Stimulated activated CD4-positive, alpha-beta T cell treated with anti-CD3 and anti-CD28 coated beads, Interleukin-12 subunit alpha, Interleukin-12 subunit beta, amount 100 ng/mL, for 48 hours (primary cell): ENCODE measurements at places on chromosomes 13 and 19.

DNA sequence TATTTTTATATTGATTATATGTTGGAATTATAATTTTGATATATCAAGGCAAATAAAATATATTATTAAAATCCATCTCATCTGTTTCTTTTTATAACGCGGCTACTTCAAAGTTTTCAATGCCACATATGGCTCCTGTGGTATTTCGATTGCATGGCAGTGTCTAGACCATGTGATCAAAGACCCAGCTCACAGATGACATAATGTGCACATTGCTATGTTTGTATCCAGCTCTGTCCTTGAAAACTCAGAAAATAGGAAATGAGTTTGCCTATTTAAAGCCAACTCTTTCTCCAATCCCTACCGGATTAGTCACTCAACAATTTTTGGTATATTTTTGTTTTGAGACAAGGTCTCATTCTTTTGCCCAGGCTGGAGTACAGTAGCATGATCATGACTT is 26.2 kb downstream of the TMTC4 start:
- no peak for DNase-seq

DNA sequence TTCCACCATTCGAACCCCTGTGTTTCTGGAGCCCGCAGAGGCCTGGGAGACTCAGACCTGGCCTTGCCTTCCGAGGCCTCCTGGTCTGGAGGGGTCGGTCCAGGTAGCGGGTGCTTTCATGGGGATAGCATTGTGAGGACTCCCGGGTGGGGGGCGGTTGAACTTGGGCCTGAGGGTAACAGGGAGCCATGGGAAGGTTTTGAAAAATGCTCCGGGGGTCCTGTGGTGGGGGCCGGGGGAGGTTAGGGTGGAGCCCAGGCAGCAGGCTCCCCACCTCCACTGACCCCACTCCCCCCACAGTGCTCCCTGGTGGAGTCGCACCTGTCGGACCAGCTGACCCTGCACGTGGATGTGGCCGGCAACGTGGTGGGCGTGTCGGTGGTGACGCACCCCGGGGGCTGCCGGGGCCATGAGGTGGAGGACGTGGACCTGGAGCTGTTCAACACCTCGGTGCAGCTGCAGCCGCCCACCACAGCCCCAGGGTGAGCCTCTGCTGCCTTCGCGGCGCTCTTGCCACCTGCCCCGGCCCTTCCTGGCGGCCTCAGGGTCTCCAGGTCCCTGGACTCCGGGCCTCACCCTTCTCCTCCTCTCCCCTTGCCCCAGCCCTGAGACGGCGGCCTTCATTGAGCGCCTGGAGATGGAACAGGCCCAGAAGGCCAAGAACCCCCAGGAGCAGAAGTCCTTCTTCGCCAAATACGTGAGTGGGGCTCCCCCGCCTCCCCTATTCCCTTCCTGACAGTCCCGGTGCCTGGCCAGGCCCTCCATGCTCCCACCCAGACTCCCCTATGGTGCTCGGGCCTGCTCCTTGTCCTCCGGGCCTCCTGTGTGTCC is 3.8 kb upstream of the GARIN5A start:
- no peak for DNase-seq

- DNase-seq: no peak
Observed at GRCh38 chr13:28299916-28300315, 161.6 kb downstream of the PAN3 start.

DNA sequence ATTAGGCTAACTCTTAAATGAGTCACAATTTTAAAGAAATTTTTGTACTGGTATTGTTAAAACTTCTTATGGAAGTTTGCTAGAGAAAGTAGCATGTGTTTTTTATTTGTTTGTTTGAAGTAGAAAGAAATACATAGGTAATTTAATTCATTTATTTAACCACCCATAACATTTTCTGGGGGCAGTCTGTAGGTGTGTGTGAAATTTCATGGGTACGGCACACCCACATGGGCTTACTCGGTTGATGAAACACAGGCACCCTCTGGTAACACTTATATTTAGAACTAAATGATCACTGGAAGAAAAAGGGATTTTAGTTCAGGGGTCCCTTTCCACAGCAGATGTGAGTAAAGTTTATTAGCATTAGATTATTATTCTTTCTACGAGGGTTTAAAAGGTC is 88.1 kb downstream of the DGKH start:
- DNase-seq: no peak

DNA sequence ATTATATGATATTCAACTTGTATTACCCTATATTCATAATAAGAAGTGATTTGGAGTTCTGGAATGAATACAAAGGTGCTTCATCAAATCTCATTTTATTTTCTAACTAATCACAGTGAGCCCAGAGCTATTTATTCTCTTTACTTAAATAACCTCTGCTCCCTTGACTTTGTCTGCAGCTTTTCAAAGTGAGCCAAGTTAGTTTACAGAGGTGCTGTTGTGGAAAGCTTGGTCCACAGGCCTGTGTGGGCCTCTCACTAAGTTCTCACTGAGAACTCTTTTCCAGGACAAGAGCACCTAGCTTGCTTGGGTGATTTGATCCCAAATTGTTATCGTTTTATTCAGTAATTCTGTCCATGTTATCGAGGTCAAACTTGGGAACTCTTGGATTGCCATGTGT is 319.3 kb downstream of the RFC3 start:
- DNase-seq: no peak

- DNase-seq: no peak
Observed at GRCh38 chr13:60273971-60274527, 110.3 kb upstream of the DIAPH3 start.

DNA sequence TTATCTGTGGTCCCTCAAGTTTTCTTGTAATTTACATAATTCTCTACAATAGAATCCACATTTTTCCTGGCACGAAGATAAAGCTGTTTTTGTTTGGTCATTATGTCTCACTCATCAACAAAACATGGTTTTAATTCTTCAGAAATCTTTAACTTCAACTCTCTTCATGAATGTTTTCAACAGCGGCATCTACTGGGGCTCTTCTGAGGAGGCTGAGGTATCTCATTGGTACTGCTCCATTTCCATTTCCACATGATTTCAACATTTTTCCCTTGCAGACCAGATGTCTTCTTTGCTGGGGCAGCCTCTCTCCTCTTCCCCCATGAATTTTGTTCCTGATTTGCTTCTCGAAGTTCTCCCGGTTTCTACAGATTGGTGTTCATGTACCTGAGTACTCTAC is 5.8 kb upstream of the KBTBD7 start:
- DNase-seq: no peak

DNA sequence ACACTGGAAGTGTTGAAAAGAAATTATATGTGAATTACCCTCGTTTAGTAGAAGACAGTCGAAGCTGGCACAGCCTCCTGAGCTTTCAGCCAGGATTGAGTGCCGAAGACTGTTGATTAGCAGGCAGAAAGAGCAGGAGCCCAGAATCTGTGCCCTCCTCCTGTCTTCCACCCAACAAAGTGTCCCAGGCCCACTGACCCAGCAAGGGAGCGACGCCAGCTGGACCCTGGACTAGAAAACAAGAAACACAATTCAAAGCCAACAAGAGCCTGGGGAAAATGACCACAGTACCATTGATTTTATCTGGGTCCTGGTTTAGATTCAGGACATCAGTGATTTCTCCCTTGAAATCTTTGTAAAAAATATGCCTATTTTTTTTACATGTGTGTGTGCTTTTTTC is 120.7 kb downstream of the RXFP2 start:
- DNase-seq: no peak

- DNase-seq: no peak
Observed at GRCh38 chr19:1042689-1043511, 3.0 kb downstream of the ABCA7 start.

DNA sequence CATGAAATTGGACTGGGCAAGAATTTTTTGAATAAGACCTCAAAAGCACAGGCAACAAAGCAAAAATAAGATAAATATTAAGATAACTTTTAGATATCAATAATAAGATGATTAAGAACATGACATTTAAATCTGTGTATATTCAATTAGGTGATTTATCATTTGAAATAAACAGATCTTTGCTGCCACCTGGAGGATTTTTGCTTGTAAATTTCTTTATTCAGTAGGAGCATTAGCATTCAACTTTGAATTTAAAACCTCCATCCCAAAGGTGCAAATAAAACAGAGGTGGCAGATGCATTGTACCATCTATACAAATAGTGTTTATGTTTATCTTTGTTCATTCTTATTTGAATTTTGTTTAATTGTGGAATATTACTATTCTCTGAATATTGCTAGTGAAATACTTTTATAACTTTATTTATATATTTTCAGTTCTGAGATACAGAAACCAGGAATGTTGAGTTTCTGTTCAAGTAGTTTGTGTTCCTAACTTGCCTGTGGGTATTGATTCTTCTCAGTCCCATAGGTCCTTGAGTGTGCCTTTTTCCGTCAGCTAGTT is 20.9 kb downstream of the COG6 start:
- no peak for DNase-seq

- no peak for DNase-seq
Observed at GRCh38 chr13:40599124-40599523, 67.3 kb downstream of the FOXO1 start.

DNA sequence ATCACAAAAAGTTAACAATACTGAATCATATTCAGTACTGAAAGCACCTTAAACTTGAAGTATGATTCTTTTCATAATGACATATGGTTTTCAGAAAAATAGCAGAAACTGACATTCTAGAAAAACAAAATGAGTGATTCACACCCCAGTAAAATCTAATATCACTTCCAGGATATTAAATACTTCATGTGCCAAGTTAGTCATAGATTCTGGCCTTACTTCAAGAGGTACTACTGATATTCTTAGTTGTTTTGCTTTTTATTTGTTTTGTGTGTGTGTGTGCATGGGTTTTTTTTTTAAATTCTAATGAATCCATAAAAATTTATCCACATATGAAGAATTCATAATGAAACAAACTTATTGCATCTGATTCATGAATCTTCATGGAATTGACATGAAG is 207.9 kb upstream of the UFM1 start:
- no peak for DNase-seq

DNA sequence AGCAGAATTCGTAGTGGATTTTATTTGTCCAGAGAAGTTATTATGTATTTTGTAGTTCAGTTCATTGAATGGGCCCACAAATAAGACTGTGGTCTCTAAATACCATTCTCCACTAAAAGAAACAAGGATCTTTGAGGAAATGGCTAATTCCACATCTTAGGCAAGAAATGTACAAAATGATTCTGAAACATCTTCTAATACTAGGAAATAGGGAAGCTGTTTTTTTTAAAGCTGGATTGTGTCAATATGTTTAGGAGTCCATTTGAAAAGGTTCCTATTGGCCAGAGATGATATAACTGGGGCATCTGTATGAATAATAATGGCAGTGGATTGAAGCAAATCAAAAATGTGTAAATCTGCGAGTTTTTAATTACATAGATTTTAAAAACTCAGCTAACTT is 88.5 kb upstream of the SIAH3 start:
- DNase-seq: no peak

DNA sequence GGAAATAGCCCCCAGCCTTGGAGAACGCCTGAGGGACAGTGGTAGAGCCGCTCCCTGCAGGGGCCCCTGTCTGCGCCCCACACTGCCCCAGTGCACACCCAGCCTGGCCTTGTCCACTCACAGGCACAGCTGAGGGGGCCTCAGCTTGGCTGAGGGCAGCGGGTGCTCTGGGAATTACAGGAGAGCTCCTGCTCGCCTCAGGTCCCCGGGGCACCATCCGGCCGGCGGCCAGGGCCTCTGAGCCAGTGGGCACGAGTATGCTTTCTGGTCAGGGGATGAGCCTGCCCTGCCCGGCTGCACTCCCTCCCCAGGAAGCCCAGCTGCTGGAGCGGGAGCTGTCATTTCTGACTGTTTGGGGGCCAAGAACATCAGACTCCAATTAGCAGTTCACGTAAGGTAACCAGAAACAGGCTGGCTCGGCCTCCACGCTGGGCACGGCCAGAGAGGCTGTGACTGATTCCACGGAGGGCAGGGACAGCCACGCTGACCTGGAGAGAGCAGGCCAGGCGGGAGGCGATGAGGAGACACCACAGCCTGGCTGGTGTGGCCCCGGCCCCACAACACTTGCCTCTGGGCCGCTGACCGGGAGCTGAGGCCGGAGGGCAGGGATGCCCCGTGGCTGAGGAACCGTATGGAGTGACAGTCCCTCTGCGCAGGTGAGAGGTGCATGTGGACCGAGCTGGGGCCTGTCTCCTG is 15.4 kb downstream of the CEBPG start:
- no peak for DNase-seq

GRCh38 chr13:94968757-94969086 is 256.4 kb upstream of the SOX21 start:
- DNase-seq: no peak

- no peak for DNase-seq
Observed at GRCh38 chr13:83352391-83352790, 529.9 kb downstream of the SLITRK1 start.

DNA sequence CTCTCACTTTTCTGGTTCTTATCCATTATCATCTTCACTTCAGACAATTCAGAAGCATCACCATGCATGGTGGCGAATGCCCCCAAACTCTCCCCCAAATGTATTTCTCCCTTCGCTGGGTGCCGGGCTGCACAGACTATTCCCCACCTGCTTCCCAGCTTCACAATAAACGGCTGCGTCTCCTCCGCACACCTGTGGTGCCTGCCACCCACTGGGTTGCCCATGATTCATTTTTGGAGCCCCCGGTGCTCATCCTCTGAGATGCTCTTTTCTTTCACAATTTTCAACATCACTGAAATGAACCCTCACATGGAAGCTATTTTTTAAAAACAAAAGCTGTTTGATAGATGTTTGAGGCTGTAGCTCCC is 2.8 kb upstream of the F10 start:
- no peak for DNase-seq

- no peak for DNase-seq
Observed at GRCh38 chr19:15418231-15418578, 583 bp downstream of the AKAP8L start.

DNA sequence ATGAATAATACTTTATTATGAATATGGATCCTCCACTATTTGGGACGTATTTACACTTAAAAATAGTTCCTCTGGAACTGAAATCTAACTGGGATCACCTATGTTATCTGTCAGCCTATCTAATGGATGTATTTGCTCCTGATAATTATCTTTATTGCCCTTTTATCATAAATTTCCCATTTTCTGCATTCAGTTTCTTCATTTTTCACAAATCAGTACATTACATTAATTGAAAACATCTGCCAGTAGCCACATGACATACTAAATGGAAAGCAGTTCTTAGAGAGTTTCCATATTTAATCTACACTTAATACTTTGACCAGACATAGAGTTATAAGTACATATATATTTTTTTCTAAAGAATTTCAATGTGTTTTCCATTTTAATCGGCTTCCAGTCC is 888.8 kb downstream of the SLITRK6 start:
- no peak for DNase-seq

GRCh38 chr13:91166714-91167511 is 180.6 kb upstream of the MIR17HG start:
- DNase-seq: no peak

GRCh38 chr19:2613507-2614295 is 88.8 kb downstream of the GNG7 start:
- DNase-seq: peak; percentile 63

- DNase-seq: no peak
Observed at GRCh38 chr13:55553701-55554100, 1587.0 kb upstream of the PRR20A start.

GRCh38 chr13:19590423-19590822 is 29.1 kb upstream of the TPTE2 start:
- no peak for DNase-seq

GRCh38 chr13:29520671-29521070 is 74.8 kb downstream of the SLC7A1 start:
- no peak for DNase-seq
